ENCODE measurements at places on chromosomes 16 and 17.

DNA sequence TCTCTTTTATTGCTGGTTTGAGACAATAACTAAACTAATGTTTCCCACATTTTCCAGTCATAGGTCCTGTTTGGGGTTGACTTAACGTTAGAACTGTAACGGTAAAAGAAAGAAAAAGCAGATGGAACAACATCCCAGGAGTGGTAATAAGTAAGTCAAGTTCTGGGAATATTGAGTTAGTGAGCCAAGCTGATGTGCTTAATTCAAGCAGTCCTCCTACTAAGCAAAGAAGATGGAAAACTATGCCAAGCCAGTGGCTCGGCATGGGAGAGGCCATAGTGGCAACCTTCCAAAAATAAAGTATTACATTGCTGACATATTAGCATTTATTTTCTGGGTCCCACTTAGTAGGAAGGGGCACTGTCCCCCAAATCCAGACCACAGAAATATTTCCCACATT lies 161.7 kb upstream of the CDH5 start:
- DNase-seq = peak; percentile 4

- no peak for DNase-seq
Observed at GRCh38 chr17:72487731-72488494, 367.1 kb downstream of the SOX9 start.

DNA sequence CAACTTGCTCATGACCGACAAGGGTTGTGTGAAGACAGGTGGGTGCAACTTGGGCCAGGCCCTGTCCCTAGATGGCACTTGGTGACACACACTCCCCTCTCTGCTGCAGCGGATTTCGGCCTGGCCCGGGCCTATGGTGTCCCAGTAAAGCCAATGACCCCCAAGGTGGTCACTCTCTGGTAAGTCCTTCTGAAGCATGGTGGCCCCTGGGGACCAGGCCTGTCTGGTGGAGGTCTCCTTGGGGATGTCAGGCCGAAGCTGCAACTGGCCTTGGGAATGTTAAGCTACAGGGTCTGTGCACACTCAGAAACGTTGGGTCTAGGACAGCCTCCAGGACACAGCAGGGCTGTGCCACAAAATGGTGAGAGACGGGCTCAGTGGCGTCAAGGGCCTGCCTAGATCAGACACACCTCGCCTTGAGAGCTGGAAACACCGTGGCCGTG lies 6.8 kb downstream of the CDK10 start:
- no peak for DNase-seq

GRCh38 chr16:31357324-31358109 lies 2.5 kb downstream of the ITGAX start:
- no peak for DNase-seq

DNA sequence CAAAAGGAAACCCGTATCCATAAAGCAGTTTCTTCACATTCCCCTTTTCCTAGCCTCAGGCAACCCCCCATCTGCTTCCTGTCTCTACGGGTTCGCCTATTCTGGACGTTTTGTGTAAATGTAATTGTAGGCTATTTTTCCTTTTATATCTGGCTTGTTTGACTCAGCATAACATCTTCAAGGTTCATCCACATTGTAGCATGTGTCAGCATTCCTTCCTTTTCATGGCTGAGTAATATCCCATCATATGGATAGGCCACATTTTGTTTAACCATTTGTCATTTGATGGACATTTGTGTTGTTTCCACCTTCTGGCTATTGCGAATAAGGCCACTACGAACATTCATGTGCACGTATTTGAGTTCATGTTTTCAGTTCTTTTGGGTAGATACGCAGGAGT lies 54.6 kb downstream of the FOXL1 start:
- DNase-seq = no peak

DNA sequence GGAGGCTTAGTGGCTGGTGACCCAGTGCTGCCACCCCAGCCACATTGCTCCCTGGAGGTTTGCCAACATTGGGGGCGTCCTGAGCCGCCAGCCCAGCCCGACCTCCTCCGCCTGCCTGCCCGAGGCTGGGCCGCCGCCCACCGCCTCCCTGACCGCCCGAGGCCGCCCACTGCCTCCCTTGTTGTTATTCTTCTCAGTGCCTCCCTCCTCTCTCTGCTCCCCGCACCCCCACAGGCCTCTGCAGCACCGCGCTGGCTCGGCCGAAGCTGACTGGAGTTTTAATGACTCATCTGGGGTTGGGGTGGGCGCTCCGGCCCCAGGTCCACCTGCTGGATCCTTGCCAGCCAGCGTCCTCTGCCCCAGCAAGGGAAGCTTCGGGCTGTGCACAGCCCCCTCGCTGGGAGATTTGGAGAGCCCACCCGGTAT lies 102.5 kb downstream of the RBFOX3 start:
- DNase-seq = no peak

GRCh38 chr17:45431531-45432404 lies 902 bp downstream of the ARHGAP27 start:
- peak; percentile 77 for DNase-seq

DNA sequence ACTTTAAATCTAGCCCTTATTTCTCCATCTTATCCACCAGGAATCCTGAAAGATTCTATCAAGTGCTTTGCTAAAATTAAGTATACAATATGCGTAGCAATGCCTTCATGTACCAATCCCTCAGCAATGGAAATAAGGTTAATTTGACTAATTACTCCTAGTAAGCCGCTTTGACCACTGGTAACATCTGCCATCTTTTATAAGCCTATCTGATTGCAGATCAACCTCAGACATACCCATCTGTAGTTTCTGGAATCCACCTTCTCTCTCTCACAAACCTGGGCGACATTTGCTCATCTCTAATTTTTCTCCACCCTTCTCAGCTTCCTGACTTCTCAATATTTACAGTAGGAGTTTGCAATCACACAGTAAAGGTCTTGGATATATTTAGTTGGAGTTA lies 138.8 kb upstream of the CRHR1 start:
- no peak for DNase-seq

- peak; percentile 96 for DNase-seq
Observed at GRCh38 chr17:42677921-42678781, 1.4 kb upstream of the PLEKHH3 start.

DNA sequence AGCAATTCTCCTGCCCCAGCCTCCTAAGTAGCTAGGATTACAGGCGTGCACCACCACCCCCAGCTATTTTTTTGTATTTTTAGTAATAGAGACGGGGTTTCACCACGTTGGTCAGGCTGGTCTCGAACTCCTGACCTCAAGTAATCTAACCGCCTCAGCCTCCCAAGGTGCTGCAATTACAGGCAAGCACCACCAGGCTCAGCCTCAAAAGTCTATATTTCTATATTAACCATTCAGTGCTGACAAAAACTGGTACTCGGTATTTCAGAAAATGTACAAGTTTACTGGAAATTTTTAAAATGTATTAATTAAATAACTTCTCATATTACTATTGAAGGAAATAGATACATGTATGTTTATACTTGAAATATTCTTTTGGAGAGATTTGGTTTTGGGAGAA lies 1.4 kb upstream of the HEXD start:
- no peak for DNase-seq

DNA sequence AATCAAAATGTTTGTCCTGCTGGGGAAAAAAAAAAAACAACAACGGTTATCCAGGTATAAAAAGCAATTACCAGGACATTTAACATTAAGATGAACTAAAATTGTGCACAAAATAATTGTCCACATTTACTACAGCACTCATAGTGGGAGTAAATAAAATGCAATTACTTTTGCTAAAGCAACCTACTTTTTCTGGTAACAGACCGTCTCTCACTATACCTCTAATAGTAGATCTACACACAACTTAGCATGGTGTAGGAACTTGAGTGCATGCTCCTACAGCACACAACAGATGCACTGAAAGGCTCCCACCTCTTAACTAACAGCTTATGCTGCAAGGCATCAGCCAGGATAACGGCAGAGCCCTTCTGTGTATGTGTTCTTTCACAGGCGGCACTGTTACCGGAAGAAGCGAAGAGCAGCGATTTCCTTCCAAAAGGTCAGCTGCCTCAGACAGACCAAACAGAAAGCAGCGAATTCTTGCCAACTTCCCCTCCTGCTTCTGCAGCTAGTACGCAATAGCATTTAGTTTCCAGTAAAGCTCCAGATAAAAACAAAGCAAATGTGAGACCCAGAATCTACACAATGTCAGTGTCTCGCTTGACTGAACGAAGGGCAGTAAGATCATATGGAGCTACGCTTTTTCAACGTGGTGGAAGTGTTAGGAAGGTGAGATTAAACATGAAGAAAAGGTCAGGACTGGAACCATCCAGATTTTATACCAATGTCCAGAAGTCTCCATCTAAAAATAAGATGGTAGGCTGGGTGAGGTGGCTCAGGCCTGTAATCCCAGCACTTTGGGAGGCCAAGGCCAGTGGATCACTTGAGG lies 27.6 kb downstream of the STAT5B start:
- DNase-seq = peak; percentile 70

DNA sequence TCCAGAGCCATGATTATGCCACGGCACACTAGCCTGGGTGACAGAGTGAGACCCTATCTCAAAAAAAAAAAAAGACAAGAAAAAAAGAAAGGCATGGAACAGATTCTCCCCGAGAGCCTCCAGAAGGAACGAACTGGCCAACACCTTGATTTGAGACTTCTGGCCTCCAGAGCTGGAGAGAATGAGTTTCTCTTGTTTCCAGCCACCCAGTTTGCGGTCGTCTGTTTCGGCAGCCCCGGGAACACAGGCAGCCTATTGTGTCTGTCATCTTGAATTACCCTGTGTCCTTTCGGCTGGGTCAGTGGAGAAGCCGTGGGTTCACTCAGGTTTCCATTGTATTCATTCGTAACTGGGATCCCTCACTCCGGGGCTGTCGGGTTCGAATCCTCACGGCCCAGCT lies 83.9 kb downstream of the RPA1 start:
- DNase-seq = no peak

GRCh38 chr17:62626719-62627218 lies 701 bp upstream of the MRC2 start:
- peak; percentile 85 for DNase-seq

DNA sequence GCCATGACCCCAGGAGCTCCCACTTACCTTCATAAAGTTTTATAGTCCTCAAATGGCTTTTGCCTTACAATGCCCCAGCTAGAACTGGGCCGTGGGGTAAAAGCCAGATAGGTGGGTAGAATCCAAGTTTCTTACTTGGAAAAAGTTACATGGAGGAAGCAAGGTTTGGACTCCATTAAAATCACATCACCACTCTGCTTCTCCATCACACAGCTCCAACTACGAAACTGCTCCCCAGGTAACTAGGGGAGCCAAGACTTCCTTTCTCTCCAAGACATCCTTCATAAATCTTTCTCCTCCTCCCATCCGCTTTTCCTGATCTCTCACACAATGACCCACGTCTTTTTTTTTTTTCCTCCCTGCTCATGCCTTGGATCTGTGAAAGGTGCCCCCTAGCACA lies 130.8 kb upstream of the RCVRN start:
- no peak for DNase-seq

DNA sequence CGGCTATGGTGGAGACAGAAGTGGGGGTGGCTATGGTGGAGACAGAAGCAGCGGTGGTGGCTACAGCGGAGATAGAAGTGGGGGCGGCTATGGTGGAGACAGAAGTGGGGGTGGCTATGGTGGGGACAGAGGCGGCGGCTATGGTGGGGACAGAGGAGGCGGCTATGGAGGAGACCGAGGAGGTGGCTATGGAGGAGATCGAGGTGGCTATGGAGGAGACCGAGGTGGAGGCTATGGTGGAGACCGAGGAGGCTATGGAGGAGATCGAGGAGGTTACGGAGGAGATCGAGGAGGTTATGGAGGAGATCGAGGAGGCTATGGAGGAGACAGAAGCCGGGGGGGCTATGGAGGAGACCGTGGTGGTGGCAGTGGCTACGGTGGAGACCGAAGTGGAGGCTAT lies 24.1 kb downstream of the HEATR9 start:
- DNase-seq = no peak

DNA sequence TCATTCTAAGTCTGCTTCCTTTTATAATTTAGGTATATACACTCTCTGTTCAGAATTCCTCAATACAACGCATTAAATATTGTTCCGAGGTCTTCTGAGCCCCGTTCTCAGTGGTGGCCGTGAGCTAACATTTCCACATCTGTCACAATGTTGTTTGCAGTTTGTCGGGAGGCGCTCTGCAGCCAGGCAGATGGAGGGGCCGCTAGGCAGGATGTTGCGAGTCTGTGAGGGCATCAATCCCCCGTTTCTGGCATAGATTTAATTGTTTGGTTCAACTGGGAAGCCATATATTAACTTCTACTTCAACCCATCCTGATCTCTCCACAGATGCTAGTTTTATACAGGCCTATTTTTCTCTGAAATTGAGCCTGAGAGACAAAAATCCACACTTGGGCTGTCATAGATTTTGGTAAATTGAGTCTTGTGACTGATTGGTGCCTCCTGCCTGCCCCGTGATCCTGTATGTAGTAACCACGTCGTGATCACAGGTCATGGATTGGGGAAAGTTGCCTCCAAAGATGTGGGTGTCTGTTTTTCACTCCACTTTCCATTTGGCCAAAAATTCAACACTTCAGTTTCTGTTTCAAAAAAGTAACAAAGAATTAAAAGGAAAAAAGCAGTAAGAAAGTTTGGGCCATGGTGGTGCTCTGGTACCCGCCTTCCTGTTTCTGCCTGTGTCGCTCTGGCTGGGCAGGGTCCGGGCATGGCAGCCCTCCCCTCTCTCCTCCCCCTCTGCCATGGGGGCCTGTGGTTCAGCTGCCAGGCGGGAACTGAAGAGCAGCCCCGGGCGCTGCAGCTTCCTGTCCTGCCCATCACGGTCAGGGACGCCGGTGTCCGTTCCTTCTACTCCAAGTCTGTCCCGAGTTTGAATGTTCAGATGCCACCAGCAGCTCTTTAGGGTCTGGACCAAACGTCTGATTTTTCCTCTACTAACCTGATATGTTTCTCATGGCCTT lies 41.5 kb downstream of the RPTOR start:
- DNase-seq = peak; percentile 57

DNA sequence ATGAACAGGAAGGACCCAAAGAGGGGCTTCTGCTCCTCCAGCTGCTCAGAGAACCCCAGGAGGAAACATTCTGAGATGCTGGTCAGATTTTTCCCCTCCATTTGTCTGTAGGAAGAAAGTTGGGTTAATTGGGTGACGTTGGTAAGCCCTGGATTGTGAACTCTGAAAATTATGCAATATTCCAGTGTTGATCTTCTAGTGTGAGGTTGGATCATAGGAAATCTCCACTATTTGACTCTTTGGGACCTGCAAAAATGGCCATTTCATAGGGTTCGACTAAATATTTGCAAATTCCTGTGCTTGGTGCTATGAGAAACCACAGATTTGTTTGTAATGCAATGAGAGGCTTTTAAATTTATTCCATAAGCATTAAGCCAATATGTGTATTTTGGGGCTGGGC lies at the start of gene OR1G1:
TSS of gene OR1G1 (minus strand) at position 101 of the 400 bp plus-strand sequence. CDS start at position 101, 0 bp downstream.
- no peak for DNase-seq

DNA sequence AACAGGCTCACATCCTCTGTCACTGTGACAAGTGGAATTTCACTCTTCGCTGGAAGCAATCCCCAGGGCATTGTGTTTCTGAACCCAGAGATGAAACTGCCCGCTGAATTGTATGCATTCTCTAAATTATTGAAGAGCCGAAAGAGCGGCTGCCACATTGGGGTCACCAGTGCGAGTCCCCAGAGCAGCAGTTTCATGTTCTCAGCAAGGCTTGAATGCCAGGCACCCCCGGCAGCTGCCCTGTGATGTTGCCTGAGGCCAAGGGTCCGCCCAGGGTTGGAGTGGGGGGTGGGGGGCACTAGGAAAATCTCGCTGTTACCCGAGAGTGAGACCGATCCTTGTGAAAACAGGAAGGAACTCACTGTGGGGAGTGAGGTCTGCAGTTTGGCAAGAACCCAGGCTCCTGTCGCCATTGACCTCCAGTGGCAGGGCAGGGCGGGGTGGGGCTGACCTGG lies 20.7 kb upstream of the BCAR1 start:
- DNase-seq = no peak

GRCh38 chr16:57304169-57305061 lies 19.9 kb upstream of the PLLP start:
- peak; percentile 75 for DNase-seq

- DNase-seq = peak; percentile 16
Observed at GRCh38 chr17:4247971-4248388, 15.8 kb downstream of the ANKFY1 start.

- DNase-seq = no peak
Observed at GRCh38 chr16:30090610-30091331, 953 bp downstream of the TBX6 start.

Measured in EL (cell line).